Thymus (tissue), 14 donors: ENCODE measurements at places on chromosomes 11 and 22. TPM values are rescaled to one million over a fixed set of nuclear protein-coding genes. Genes with fewer than 3 reads are reported as not detected.

The TRIM48 gene
- polyA plus RNA-seq, result 0.05 TPM

- DNase-seq, result no peak
- peaks cover 5% of the 10 kb centered on the region for H3K4me1 ChIP-seq
- peaks cover 5% of the 10 kb centered on the region for H3K27me3 ChIP-seq
- no peak overlapping the region for H3K4me3 ChIP-seq
- no peak overlapping the region for H3K27ac ChIP-seq
- no peaks in the 10 kb centered on the region for H3K36me3 ChIP-seq
Observed at GRCh38 chr11:76736773-76737495, 46.2 kb upstream of the TSKU start.

DNA sequence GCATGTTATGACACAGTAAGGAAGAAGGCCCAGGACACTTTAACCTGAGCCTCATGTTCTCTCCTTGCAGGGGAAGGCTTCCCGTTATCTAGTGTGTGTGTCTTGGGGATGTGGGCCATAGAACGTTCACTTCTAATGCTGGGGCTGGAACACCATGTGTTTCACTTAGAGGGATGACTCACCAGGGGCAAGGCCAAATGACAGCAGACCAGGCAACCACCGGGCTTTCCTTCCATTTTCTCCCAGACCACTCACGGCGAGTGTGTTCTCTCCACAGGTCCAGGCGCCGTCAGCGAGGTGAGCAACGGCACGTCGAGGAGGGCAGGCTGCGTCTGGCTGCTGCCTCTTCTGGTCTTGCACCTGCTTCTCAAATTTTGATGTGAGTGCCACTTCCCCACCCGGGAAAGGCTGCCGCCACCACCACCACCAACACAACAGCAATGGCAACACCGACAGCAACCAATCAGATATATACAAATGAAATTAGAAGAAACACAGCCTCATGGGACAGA, 964.4 kb downstream of the NTM start:
- H3K36me3 ChIP-seq, result no peaks in the 10 kb centered on the region
- no peak for DNase-seq
- no peak overlapping the region for H3K27ac ChIP-seq
- H3K4me3 ChIP-seq, result no peak overlapping the region

DNA sequence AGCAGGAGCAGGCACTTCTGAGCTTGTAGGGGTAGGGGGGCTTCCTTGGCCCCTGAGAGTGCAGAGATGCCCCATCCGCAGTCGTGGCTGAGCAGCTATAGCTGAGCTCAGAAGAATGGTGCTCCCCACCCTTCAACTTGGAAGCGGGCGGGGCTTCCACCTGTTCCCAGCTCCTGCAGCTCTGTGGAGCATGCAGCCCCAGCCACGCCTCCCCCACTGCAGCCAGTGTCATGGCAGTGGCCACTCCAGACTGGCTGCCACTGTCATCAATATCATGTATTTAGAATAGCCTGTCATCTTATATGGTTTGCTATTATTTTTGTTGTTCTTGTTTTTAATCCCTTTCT, 213.1 kb downstream of the LRRC4C start:
- H3K27me3 ChIP-seq, result no peaks in the 10 kb centered on the region
- no peak for DNase-seq
- H3K36me3 ChIP-seq, result no peaks in the 10 kb centered on the region
- H3K27ac ChIP-seq, result no peak overlapping the region
- H3K4me3 ChIP-seq, result no peak overlapping the region
- H3K4me1 ChIP-seq, result no peaks in the 10 kb centered on the region

GRCh38 chr22:25081409-25081824, 118.2 kb upstream of the CRYBB3 start:
- H3K27me3 ChIP-seq, result peaks cover 11% of the 10 kb centered on the region
- no peak overlapping the region for H3K27ac ChIP-seq
- DNase-seq, result no peak
- no peaks in the 10 kb centered on the region for H3K36me3 ChIP-seq
- peaks cover 27% of the 10 kb centered on the region for H3K4me1 ChIP-seq

- H3K27ac ChIP-seq, result no peak overlapping the region
- no peak overlapping the region for H3K4me3 ChIP-seq
- H3K4me1 ChIP-seq, result no peaks in the 10 kb centered on the region
Observed at GRCh38 chr11:17528181-17528691, 16.0 kb downstream of the USH1C start.

The MN1 gene
- polyA plus RNA-seq, result 1.4 TPM

The CALCA gene
- 4.6 TPM for polyA plus RNA-seq

- H3K27me3 ChIP-seq, result no peaks in the 10 kb centered on the region
- DNase-seq, result peak; percentile 61
- no peaks in the 10 kb centered on the region for H3K4me1 ChIP-seq
- no peaks in the 10 kb centered on the region for H3K36me3 ChIP-seq
Observed at GRCh38 chr22:38513063-38513462, 7.0 kb upstream of the DDX17 start.

DNA sequence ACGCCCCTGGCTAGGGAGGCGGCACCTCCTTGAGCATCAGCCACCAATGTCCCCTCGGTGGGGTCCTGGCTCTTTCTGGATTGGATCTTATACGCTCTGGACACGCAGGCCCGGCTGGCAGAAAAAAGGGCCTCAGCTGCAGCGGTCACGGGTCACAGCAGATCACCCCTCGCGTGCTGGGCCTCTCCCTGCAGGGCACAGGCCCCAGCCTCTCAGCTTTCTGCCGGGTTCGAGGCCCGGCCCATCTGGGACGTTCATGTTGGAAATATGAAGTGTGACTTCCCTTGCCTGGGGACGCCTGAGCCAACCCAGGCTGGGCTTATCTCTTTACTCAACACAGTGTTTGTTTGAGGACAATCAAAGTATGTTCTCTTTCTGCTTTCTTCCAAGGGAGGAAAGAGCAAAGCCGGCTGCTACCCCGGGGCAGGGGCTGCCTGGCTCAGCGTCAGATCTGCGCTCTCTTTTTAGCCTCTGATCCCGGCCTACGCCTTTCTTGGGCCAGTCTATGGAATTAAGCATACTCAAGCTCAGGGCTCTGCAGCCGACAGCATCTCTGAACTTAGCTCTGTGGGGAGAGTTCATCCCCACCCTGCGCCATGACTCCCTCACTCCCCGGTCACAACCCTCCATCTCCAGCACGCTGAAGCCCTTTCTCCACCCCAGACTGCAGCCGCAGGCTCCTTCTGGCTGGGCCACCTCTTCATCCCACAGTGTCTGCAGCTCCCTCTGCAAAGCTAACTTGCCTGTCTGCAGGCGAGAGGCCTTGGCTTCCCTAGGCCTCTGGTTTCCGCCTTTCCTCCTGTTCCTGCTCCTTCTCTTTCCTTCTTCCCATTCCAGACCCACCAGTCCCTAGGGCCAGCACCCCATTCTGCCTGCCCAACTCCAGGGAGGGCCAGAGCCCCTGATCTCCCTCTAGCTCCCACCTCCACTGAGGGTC, 38.8 kb downstream of the ADAMTS15 start:
- DNase-seq, result no peak
- H3K27ac ChIP-seq, result no peak overlapping the region
- H3K27me3 ChIP-seq, result no peaks in the 10 kb centered on the region
- no peaks in the 10 kb centered on the region for H3K36me3 ChIP-seq

The SYT9 gene
- polyA plus RNA-seq, result 0.07 TPM

- H3K27me3 ChIP-seq, result no peaks in the 10 kb centered on the region
- H3K36me3 ChIP-seq, result no peaks in the 10 kb centered on the region
- no peak for DNase-seq
- no peak overlapping the region for H3K4me3 ChIP-seq
- no peak overlapping the region for H3K27ac ChIP-seq
- no peaks in the 10 kb centered on the region for H3K4me1 ChIP-seq
Observed at GRCh38 chr11:33624083-33624482, 76.5 kb downstream of the C11orf91 start.

The OR2AG2 gene
- polyA plus RNA-seq, result 0.05 TPM

DNA sequence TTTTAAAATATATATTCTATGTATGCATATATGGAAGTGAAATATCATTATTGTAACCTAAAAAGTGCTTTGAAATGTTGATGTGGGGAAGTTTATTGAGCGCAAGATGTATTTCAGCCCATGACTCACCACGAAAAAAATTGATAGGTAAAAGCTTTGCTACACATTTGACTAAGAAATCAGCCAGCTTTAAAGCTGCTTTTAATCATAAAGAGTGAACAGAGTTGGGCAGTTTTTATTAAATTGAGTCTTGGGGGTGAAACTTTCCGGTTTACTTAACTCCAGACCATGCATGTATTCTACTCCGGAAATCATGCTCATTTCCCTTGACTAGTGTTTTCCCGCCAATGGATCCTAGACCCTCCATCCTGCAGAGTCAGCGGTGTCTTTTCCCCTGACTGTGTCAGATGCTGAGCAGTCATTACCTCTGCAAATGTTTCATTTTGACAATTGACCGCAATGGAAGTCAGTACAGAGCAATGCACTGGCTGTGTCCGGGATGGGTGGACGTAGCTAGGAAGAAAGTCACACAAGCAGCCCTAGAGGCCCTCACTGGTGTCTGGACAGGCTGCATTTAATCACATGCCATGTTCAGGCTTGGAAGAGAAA, 47.2 kb upstream of the MPEG1 start:
- no peak overlapping the region for H3K27ac ChIP-seq
- no peak for DNase-seq
- H3K27me3 ChIP-seq, result no peaks in the 10 kb centered on the region
- H3K4me3 ChIP-seq, result no peak overlapping the region
- H3K36me3 ChIP-seq, result no peaks in the 10 kb centered on the region
- H3K4me1 ChIP-seq, result no peaks in the 10 kb centered on the region

DNA sequence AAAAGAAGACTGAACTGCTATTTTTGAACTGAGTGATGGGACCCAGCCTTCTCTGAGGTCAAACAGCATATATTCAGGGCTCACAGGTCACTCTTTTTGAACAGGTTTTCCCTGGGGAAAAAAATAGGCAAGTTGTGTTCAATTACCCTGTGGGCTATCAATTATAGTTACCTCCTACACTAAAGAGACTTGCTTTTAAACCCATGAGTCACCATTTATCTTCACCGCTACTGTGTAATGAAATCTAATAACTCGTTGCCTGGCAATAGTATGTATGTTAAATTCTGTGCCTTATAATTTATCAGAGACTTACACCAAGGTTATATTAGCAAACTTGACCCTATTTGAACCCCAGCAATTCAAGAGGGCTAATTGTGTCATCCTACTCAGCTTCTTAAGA, 98.5 kb downstream of the CYP2R1 start:
- no peaks in the 10 kb centered on the region for H3K36me3 ChIP-seq
- H3K27me3 ChIP-seq, result no peaks in the 10 kb centered on the region
- DNase-seq, result no peak
- H3K4me1 ChIP-seq, result no peaks in the 10 kb centered on the region

DNA sequence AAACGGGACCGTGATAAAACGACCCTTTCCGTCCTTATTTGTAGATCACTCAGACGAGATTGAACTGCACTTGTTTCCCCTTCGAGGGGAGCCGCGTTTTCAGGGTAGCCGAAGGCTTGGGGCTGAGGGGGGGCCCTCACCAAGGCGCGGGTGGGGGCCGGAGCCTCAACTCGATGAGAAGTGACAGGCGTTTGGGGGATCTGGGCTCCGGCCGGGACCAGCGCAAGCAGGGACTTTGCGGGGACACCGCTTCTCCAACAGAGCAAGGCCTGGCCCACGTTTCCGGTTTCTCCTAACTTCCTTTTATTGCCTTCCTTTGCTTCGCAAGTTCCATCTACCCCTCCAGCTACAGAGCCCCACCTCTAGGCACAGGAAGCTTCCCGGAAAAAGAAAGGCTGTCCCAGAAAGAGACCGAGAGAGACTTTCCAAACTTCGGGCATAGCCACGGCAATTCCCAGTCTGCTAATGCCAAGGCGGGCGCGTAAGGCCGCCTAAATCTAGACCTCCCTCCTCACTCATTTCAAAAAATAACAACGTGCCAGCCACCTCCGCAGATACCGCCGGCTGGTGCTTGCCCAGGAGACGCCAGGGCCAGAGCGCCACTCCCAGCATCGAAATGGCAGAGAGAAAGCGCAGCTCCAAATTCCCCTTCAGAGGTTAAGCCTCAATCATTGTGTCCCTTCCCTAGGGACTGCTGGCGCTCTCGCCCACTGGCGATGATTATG, 6.6 kb downstream of the PAX6 start:
- H3K27ac ChIP-seq, result no peak overlapping the region
- DNase-seq, result no peak
- peaks cover 22% of the 10 kb centered on the region for H3K4me1 ChIP-seq
- H3K27me3 ChIP-seq, result peaks cover 84% of the 10 kb centered on the region
- H3K4me3 ChIP-seq, result no peak overlapping the region

The SSTR3 gene
- polyA plus RNA-seq, result 3.9 TPM

GRCh38 chr22:42961810-42962209, 53.1 kb downstream of the PACSIN2 start:
- DNase-seq, result no peak
- no peak overlapping the region for H3K4me3 ChIP-seq
- no peaks in the 10 kb centered on the region for H3K27me3 ChIP-seq
- H3K4me1 ChIP-seq, result no peaks in the 10 kb centered on the region
- H3K27ac ChIP-seq, result no peak overlapping the region

The PARVG gene
- polyA plus RNA-seq, result 165 TPM

DNA sequence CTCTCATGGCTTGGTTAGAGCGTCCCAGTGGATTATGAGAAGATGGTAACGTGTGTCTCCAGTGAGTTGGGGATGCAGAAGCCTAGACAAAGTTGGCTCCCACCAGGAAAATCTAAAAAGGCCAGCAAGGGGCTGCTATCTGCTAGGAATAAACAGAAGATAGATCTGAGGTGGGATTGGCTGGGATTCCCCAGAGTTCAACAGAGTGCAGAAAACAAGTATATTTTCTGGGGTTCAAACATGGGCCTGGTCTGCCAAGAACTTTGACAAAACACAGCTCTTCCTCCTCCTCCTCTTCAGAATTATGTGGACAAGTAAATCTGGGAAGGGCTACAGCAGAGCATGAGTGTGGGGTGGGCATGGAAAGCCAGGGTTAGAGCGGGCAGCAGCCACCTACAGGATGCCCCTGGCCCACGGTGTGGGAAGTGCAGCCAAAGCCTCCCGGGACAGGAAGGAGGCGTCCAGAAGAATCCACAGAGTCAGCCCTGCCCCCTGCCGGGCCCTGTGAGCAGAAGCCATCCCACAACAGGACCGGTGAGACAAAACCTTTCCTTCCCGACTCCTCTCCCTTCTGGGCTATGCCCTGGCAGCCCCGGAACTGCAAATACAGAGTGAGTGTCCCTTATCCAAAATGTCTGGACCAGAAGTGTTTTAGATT, 67.1 kb downstream of the CD82 start:
- no peak overlapping the region for H3K27ac ChIP-seq
- H3K36me3 ChIP-seq, result no peaks in the 10 kb centered on the region
- H3K4me3 ChIP-seq, result no peak overlapping the region
- no peak for DNase-seq
- no peaks in the 10 kb centered on the region for H3K27me3 ChIP-seq

DNA sequence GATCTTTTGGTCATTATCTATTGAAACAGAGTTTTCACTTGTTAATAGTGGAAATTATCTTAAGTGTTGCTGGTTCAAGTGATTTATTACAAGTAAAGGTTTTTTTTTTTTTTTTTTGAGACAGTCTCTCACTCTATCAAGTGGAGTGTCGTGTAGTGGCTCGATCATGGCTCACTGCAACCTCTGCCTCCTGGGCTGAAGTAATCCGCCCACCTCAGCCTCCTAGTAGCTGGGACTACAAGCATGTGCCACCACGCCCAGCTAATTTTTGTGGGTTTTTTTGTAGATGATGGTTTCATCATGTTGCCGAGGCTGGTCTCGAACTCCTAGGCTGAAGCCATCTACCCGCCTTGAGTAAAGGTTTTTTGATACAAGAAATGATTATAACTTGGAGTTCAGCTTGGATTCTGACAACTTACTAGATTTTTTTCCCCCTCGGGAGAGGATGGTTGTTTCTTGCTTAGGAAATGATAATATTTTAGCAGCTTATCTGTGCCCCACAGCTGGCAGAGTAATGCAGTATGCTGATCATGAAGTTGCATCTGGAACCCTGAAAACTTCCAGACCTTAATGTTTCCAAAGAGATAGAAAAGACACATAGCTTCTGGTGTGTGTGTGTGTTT, 68.9 kb downstream of the MTMR3 start:
- no peaks in the 10 kb centered on the region for H3K36me3 ChIP-seq
- no peaks in the 10 kb centered on the region for H3K4me1 ChIP-seq
- H3K4me3 ChIP-seq, result no peak overlapping the region
- no peak for DNase-seq
